ENCODE measurements at places on chromosomes 4 and X.
A peak's percentile ranks its signal among the peaks of the same experiment; 100 is the strongest.

- no peak for DNase-seq
Observed at GRCh38 chrX:12843061-12843667, 23.7 kb upstream of the TLR7 start.

GRCh38 chr4:122083351-122083750 is 68.8 kb upstream of the BLTP1 start:
- no peak for DNase-seq

DNA sequence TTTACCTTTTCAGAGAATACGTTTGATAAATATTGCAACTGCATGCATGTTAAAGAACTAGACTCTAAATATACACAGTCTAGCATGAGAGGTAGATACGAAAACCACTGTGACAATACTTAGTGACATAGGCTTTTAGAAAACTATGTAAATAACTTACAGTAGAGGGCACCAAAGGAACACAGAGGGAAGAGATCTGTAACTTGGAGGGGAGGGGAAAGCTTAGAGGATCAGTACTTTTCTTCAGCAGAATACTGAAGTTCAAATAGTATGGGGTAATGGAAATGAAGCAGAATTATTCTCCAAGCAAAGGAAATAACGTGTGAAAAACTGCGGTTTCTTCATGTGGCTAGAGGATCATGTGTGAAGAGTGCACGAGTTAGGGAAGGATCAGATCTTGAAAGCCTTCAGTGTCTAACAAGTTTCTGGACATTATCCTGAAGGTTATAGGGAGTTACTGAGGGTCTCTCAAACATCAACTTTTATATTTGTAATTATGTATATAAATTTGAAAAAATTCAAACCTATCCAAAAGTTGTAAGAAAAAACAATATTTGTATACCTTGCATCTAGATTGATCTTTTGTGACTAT is 264.3 kb downstream of the NPFFR2 start:
- peak; percentile 53 for DNase-seq

DNA sequence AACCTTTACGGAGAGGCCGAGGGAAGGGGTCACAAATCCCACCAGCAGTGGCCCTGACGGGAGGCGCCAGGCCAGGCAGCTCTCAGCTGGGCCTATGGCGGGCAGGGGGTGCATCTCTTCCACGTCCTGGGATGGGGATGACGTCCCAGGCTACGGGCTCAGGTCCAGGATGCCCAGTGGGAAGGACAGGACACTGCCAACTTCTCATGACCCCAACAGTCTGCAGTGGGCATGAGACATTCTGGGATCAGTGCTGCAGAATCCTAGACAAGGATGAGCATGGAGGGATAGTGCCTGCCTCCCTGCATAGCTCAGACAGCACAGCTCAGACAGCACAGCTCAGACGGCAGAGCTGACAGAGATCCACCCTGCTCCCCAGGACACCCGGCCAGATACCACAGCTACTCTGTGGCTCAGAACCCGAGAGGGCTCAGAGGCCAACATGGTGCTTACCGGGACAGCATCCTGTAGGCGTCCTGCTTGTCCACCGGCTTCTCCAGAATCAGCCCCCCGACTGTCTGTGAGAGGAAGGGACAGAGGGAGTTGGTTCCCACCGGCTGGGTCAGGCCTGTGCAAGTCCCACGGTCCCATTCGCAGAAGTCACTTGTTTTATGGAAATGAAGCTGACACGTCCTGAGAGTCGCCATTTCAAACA is 17.3 kb downstream of the ASMTL start:
- DNase-seq, result no peak

GRCh38 chr4:40730091-40730679 is 19.6 kb upstream of the NSUN7 start:
- no peak for DNase-seq

DNA sequence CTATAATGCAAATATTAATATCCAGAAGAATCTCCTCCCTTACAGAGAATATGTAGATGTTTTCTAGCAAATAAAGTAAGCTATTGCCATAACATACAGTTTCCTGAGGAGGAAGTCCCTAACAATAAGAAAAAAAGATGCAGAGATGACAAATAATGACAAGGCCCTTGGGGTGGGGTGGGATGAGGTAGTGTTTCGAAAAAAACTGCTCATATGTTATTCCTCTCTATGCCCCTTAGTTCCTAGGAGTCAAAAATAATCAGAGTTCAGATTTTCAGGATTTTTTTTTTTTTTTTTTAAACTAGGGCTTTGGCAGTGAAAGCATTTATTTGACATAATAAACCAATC is 99.0 kb downstream of the ZAR1 start:
- no peak for DNase-seq

GRCh38 chr4:120299631-120300030 is 233.0 kb upstream of the MAD2L1 start:
- DNase-seq, result no peak

DNA sequence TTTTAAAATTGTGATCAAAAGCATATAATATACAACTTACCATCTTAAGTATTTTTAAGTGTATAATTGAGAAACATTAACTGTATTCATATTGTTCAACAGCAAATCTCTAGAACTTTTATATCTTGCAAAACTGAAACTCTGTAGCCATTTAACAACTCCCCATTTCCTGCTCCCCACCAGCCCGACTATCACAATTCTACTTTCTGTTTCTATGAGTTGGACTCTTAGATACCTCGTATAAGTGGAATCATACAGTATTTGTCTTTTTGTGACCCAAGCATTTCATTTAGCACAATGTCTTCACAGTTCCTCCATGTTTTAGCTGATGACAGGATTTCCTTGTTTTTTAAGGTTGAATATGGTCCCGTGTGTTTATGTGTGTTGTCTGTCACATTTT is 106.0 kb downstream of the LRBA start:
- no peak for DNase-seq

DNA sequence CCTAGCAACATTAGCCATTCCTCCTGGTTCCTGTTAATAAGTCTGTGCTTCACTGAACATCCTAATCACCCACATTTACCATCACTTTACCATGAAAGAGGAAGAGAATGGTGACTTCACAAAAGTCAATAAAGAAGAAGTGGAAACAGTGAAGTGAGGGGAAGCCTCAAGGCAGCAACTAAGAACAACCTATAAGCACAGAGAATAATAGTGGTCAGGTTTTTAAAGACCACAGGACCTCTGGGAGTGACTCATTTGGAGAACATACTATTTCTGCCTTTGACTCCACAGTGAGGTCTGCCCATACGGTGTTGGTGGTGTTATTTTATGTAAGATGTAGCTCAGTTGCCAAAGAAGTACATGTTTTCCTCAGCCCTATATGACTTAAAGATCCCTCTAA is 86.0 kb upstream of the TET2 start:
- DNase-seq, result no peak

DNA sequence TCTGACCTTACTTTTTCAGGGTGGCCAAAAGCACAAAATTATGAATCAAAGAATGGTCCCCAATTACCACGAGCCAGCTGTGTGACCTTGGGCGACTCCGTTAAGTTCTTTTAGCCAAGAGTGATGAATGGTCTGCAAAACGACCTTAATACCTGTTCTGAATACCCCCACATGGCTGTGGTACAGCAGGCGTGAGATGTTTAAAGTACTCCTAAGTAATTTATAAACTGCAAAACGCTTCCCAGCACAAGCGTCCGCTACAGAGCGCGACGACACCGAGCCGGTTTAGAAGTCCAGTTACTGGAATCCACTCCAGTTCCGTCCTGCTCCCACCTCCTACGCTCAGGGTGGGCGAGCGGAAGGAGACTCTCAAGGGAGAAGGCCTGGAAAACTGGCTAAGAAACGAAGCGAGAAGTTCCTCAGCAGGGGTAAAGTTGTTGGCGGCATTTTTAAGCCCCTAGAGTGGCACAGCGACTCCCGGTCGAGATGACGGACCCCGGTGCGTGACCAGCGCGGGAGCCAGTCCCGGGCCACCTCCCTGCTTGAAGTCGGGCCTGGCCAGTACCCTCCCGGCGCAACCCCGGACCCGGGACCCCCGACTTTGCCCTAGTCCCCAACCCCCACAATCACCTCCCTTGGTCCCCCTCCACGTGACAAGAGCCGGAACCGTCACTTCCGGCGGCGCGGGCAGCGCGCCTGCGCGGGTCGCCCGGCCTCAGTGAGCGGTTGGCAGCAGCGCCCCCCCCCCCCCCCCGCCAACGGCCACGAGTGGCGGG is 659 bp upstream of the BMP2K start:
- peak; percentile 68 for DNase-seq

DNA sequence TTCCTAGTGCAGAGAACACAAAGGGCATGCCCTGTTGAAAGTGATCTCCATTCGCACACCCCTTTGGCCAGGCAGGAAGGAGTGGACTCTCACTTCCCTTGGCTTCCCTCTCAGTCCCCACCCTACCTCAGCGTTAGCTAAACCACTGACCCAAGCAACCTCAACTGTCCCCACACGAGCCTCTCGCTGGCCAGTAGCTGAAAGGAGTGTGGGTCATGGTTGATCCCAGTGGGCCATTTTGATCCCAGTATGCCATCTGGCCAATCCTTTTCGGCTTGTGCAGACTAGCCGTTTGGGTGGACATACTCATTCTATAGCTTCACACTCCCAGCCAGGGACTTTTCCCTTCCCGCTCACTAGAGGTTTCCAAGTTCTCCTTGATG is 24.4 kb upstream of the BCORL1 start:
- no peak for DNase-seq

DNA sequence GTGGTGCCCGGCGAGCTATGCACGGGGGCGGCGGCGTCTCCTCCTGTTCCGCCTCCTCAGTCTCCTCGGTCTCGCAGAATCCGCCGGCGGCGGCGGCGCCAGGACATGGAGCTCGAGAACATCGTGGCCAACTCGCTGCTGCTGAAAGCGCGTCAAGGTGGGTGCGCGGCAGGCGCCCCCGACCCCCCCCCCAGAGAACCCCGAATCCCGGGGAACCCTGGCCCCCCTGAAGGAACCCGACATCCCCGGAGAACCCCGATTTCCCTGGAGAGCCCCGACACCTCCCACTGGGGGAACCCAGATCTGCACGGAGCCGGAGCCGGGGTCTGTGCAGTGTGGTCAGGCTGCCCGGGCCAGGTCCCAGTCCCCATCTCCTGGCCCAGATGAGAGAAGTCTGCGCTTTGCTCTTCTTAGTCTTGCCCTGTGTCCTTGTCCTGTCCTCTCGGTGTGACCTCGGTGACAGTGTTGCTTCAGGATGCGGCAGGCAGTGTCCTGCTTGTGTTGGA is 648 bp downstream of the GRK4 start:
- DNase-seq, result peak; percentile 42

DNA sequence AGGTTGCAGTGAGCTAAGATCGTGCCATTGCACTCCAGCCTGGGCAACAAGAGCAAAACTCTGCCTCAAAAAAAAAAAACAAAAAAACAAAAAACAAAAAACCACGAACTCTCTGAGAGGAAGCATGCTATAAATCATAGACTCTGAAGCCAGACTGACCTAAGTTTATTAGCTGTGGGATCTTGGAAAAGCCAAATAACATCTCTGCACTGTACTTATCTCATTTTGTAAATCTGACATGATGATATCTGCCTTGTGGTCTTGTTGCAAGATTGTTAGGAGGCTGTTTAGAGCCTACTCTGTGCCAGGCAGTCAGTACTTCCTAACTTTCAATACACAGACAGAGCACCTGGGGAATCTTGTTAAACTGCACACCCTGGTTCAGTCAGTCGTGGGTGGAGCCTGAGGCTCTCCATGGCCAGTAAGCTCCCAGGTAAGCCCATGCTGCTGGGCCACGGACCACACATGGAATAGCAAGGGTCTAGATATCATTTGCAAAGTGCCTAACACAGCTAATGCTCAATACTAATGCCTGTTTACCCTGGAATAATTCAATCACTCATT is 107.6 kb upstream of the SMIM10 start:
- DNase-seq, result no peak

GRCh38 chr4:145156986-145157385 is 23.4 kb downstream of the OTUD4 start:
- no peak for DNase-seq

DNA sequence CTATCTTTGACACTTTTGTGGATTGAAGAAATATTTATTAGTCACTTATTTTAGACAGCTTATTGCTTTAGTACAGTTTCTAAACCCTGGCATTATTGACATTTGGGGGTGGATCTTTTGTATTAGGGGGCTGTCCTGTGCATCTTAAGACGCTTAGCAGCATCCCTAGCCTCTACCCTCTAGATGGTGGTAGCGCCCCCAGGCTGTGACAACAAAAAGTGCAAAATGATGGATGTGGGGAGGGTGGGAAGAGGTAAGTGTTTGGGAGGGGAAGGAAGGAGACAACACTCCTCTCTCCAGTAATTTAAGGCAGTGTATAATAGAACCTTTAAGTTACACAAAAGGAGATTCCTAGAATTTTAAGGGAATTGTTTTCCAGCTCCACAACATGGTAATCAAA is 1210.6 kb downstream of the C4orf33 start:
- DNase-seq, result no peak

DNA sequence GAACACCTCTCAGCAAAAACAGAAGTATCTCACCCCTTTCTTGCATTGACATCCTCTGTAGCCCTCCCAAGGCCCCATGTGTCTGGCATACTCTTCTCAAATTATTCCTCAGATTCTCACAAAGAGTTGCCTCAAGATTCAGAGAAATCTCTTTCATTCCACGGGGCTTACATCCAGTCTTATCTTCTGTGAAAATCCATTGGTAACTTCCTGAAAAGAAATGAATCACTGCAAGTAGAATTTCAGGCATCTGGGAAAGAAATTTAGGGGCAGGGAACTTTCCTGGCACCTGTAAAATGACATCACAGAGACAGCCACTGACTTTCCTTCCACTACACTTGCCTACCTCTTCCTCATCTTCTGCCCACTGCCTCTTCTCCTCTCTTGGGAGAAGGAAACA is 182.5 kb upstream of the ARHGEF9 start:
- DNase-seq, result peak; percentile 12

GRCh38 chr4:174672276-174672675 is 150.0 kb upstream of the HPGD start:
- no peak for DNase-seq
